Activated T-cell treated with anti-CD3 and anti-CD28 coated beads, Interleukin-2, amount 50 U/mL, for 1 hour (primary cell): ENCODE measurements at places on chromosomes 4 and X.

DNA sequence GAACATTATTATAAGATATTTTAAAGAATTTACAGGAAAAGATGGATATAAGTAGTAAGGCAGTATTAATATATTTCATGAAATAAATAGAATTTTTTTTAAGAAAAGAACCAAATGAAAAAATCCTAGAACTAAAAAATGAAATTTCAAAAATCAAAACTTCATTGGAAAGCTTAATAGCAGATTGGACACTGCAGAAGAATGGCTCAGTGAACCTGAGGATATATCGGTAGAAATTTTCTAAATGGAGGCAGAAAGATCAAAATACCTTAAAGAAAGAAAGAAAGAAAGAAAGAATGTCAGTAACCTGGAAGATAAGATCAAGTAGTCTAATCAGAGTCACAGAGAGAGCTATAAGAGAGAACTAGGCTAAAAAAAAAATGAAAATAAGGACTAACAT lies 21.3 kb upstream of the FAM13A start:
- no peak for DNase-seq

GRCh38 chr4:63799166-63799565 lies 610.1 kb downstream of the TECRL start:
- DNase-seq, result no peak

- no peak for DNase-seq
These were observed 124.4 kb downstream of the RELL1 start for GRCh38 chr4:37561803-37562207.

GRCh38 chr4:113893546-113893945 lies 85.9 kb downstream of the ARSJ start:
- no peak for DNase-seq

GRCh38 chrX:81120936-81121371 lies 80.8 kb downstream of the HMGN5 start:
- DNase-seq, result no peak

DNA sequence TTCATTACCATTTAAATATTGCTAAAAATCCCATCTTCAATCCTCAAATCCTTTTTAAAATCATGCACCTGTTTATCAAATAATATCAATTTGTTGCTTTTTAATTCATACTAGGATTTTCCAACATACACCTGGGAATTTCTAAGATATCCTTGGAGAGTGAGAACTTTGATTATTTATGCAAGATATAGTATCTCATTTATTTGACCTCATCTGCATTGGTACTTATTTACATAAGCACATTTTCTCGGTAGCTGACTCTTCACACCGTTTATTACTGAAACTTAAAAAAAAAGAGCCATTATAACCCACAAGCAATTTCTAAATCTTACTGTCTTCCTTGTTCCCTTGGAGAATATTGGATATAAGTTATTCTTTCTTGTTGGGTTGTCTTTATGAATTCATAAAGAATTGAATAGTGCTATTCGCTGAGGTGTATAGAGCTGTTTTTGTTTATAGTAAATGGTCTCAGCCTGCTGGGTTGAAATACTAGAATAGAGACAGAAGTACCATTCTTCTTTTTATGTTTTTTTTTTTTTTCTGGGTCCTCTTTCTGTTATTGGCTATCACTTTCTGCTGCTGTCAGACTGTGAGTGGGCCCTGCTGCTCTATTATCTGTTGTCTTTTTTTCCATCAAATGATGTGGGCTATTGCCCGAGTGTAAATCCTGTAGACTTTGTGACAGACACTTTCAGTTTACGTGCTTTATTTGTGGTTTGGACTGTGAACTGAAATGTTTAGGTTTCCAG lies 2.9 kb downstream of the UGT8 start:
- DNase-seq, result no peak

DNA sequence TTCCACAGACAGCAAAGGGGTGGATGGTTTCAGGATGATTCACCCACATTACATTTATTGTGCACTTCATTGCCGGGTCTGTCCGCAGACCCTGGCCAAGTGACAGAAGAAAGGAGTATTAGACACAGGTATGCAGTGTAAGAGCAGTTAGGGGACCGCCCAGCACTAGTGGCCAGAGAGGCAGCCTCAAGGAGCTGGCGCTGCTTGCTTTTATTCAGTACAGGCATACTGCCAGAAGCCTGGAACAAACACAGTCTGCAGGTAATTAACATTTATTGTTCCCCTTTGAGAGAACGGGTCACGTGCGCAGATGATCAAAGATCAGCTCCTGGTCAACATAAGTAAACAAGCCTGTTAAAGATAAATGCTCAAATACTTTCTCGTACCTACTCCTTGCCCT lies 1639.0 kb upstream of the IGFBP7 start:
- no peak for DNase-seq

DNA sequence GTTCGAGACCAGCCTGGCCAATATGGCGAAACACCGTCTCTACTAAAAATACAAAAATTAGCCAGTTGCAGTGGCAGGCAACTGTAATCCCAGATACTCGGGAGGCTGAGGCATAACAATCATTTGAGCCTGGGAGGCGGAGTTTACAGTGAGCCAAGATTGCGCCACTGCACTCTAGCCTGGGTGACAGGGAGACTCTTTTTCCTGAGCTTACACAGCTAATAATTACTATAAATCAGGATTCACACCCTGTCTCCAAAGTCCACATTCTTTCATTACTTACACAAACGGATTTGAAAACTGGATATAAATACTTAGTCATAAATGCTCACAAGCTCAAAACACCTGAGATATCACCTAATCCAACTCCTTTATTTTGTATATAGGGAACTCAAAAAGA lies 151.6 kb downstream of the LRBA start:
- no peak for DNase-seq

GRCh38 chrX:86148024-86148511 lies at the start of gene DACH2:
TSS of gene DACH2 (plus strand) at chrX:86148451.
- DNase-seq, result peak; percentile 42

- DNase-seq, result no peak
These were observed 106.7 kb upstream of the BMP2K start for GRCh38 chr4:78669453-78669852.

DNA sequence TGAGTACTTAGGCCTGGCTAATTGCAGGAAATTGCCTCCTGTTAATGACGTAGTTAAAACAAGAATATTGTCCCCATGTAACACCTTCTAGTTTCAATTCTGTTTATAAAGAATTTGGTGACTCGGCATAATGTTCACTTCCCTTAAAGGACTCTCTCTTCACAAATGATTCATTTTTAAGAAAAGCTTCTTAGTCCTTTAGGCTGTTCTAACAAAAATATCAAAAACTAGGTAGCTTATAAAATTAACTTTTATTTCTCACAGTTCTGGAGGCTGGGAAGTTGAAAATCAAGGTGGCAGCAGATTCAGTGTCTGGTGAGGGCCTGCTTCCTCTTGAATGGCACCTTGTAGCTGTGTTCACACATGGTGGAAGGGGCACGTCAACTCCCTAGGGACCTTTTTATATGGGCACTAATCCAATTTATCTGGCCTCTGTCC lies 23.8 kb downstream of the COL25A1 start:
- DNase-seq, result no peak

GRCh38 chrX:91389026-91389425 lies 45.6 kb upstream of the PABPC5 start:
- no peak for DNase-seq

DNA sequence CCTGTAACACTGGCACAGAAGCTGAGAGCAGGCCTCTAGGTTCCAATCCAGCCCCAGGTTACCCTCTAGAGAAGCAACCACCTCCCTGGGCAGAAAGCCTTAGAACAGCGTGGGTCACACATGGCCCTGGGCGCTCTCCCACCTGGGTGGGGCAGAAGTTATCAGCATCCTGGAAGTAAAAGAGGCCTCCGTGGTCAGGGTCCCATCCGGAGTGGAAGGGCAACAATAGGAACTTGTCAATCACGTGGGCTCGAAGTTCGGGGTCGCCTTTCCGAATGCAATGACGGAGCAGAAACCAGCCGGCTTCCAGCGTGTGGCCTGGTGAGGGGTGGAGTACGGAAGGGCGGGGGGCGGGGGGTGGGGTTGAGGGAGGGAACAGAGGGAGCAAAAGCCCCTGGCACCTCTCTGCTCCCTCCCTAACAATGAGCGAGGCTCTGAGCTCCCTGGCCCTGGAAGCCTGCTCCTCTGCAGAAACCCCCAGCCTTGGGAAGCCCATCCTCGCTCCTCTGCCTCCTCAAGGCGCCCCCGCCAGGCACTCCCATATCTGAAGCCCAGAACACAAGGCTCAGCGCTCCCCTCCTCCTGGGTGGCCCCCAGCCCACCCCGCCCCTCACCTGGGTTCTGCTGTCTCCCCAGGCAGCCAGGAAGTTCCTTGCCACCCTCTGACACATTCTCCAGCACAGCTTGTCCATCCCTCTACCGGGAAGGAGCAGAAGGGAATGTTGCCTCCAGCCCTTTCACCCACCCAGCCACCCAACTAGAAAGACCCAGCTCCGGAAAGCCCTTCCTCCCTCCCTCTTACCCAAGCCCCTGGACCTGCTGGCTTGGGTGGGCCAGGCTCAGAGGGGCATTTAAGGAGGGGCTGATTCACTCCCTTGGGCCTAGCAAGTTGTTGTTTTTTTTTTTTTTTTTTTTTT lies 2.8 kb downstream of the RENBP start:
- DNase-seq, result no peak
